ENCODE measurements at places on chromosomes 7 and 10. TPM values are rescaled to one million over a fixed set of nuclear protein-coding genes. Genes with fewer than 3 reads are reported as not detected.

- H3K27ac ChIP-seq, result no peak overlapping the region
- H3K4me3 ChIP-seq, result no peak overlapping the region
- no peaks in the 10 kb centered on the region for H3K4me1 ChIP-seq
- H3K36me3 ChIP-seq, result no peaks in the 10 kb centered on the region
- no peaks in the 10 kb centered on the region for H3K27me3 ChIP-seq
- DNase-seq, result no peak
These were observed 184.9 kb upstream of the ADCY1 start for GRCh38 chr7:45389073-45389872.

DNA sequence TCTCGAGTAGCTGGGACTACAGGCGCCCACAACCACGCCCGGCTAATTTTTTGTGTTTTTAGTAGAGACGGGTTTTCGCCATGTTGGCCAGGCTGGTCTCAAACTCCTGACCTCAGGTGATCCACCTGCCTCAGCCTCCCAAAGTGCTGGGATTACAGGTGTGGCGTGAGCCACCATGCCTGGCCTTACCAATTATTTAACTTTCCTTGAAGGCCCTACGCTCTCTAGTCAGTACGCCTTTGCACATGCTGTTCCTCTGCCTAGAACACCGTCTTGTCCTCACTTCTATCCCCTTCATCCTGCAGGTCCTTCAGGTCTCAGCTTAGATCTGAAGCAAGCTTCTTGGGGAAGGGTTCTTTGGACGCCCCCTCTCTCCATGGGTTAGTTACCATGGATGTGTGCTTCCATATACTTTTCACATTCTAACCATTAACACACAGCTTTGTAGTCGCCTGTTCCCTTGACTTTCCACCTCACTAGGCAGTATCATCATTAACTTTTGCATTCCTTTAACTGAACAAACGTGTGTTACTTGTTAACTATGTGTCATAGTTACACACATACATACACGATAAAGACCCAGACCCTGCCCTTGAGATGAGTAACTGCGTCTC lies 592 bp upstream of the ATP6V1F start:
- no peaks in the 10 kb centered on the region for H3K4me1 ChIP-seq
- H3K4me3 ChIP-seq, result no peak overlapping the region
- H3K27ac ChIP-seq, result no peak overlapping the region
- no peaks in the 10 kb centered on the region for H3K27me3 ChIP-seq
- no peak for DNase-seq

GRCh38 chr10:29619241-29619669 lies 15.5 kb downstream of the SVIL start:
- H3K27me3 ChIP-seq, result no peaks in the 10 kb centered on the region
- DNase-seq, result no peak

GRCh38 chr10:29522061-29522855 lies 112.5 kb downstream of the SVIL start:
- H3K36me3 ChIP-seq, result peaks cover 6% of the 10 kb centered on the region
- DNase-seq, result no peak
- H3K27me3 ChIP-seq, result no peaks in the 10 kb centered on the region
- no peak overlapping the region for H3K4me3 ChIP-seq
- no peaks in the 10 kb centered on the region for H3K4me1 ChIP-seq

GRCh38 chr10:91409869-91410637 lies at the start of gene HECTD2:
TSS of gene HECTD2 (plus strand) at chr10:91410344. CDS start at chr10:91410439, 95 bp downstream.
- H3K36me3 ChIP-seq, result no peaks in the 10 kb centered on the region
- DNase-seq, result peak; percentile 89
- H3K27ac ChIP-seq, result peak within 1 kb of the TSS; percentile 98
- H3K4me3 ChIP-seq, result peak within 1 kb of the TSS; percentile 83
- H3K4me1 ChIP-seq, result peaks cover 5% of the 10 kb centered on the region

- no peaks in the 10 kb centered on the region for H3K36me3 ChIP-seq
- H3K4me1 ChIP-seq, result no peaks in the 10 kb centered on the region
- no peak for DNase-seq
- H3K27ac ChIP-seq, result no peak overlapping the region
- H3K4me3 ChIP-seq, result no peak overlapping the region
These were observed 1080.9 kb upstream of the C7orf33 start for GRCh38 chr7:147509541-147510200.

DNA sequence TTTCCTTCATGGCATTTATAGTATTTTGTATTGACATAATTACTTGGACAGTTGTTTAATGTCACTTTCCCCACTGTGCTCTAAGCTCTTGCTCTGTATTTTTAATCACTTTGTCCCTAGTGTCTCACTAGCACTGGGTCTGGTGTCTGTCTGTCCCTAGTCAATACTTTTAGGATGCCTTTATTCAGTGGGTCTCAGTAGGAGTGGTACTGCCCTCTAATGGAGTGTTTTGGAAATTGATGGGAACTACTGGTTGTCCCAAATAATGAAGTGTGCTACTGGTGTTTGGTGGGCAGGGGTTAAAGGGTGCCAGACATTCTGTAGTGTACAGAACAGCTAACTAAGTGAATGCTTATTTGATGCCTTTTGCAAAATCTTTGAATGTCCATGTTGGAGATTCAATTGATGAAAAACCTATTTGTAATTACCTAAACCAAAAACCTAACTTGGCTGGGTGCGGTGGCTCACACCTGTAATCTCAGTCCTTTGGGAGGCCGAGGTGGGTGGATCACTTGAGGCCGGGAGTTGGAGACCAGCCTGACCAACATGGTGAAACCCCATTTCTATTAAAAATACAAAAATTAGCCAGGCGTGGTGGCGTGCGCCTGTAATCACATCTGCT lies 33.3 kb downstream of the CDK14 start:
- no peaks in the 10 kb centered on the region for H3K4me1 ChIP-seq
- no peak for DNase-seq
- no peak overlapping the region for H3K27ac ChIP-seq
- H3K4me3 ChIP-seq, result no peak overlapping the region

DNA sequence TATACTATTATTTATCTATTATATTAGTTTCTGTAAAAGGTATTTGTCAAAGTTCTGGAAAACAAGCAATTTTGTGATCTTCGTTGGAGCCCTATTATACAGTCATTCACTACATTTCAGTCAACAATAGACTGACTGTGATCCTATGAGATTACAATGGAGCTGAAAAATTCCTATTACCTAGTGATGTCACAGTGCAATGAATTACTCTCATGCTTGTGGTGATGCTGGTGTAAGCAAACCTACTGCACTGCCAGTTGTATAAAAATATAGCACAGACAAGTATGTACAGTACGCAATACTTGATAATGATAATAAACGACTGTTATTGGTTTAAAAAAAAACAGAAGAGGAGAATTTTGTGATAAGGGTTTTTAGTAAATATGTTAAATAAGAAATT lies 21.4 kb downstream of the OR6V1 start:
- H3K4me1 ChIP-seq, result no peaks in the 10 kb centered on the region
- no peak overlapping the region for H3K27ac ChIP-seq
- H3K36me3 ChIP-seq, result no peaks in the 10 kb centered on the region
- H3K4me3 ChIP-seq, result no peak overlapping the region

DNA sequence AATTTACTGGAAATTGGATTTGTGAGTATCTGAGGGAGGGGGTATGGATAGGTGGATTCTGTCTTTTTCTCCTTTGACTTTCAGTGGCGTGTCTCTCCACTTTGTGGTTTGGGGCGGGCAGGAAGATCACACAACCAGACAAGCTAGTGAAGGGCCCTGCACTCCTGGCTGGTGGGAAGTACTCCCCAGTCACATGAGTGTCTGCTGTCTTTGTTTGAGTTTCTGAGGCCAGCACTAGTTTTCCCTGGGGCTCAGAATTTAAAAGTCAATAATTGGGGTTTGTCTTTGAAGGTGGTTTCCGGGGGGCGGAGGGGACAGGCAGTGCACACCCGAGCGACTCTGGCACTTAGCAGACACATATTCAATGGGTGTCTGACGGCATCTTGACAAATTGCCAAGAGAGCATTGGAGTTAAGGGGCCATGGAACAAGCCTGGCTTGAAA lies 120.1 kb downstream of the WDFY4 start:
- no peaks in the 10 kb centered on the region for H3K27me3 ChIP-seq
- no peaks in the 10 kb centered on the region for H3K4me1 ChIP-seq
- no peak overlapping the region for H3K27ac ChIP-seq
- H3K4me3 ChIP-seq, result no peak overlapping the region
- DNase-seq, result no peak

GRCh38 chr10:23344241-23344841 lies at the start of gene C10orf67:
TSS of gene C10orf67 (minus strand) at chr10:23344797. CDS start at chr10:23344774, 23 bp downstream.
- no peak for DNase-seq
- peak within 1 kb of the TSS; percentile 13 for H3K4me3 ChIP-seq
- H3K27me3 ChIP-seq, result no peaks in the 10 kb centered on the region

Gene ANKRD1
- 0.30 TPM for total RNA-seq

Gene HEPACAM2
- not detected for total RNA-seq

Gene CHCHD2
- 187 TPM for total RNA-seq

Gene AGR2
- total RNA-seq, result not detected

Gene AHR
- total RNA-seq, result 117 TPM

All from aorta (tissue), 5 donors.